HTR-8/SVneo (cell line): ENCODE measurements at places on chromosomes 6 and 20.

DNA sequence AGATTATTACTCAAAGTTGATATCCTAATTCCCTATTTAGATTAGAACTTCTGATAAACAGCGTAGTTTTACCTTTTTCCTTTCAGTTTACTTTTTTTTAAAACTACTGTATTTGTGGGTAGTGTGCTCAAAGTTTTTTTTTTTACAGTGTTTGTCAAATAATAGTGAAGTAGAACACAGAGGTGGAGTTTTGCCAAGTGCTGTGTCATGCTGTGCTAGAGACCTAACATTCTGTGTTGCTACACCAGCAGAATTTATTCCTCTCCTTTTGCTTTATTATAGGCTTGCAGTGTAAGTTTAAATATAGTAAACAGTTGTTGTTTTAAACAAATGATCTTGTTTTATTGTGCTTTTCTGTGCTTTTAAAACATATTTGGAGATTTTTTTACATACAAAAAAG lies 125.4 kb downstream of the HIVEP1 start:
- DNase-seq: no peak

DNA sequence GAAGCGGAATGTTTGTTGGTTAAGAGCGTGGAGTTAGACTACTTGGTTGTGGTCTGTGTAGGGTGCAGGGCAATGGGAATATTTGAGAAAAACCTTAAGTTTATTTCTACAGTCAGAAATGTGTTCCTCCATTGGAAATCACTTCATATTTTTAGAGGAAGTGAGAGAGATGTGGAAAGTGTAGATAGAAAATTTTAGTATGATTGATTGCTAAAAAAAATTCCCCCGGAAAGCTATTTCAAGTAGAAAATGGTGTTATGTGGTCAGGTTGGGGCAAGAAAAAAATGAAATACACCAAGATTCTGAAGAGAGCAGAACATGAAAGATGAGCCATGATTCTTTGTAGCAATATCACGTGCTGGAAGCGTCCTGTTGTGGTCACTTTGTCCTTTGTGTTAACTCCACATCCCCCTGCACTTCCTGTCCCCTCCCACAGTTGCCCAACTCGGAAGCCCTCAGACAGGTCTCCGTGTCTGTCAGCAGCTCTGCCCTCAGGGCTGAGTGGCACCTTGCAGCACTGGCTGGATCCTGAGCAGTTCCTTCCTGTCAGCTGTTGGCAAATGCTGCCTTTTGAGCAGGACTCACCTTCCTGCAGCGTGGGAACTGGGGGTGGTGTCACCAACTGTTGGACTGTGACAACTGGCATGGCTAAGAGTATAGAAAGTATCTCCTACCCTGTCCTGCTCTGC lies 137.5 kb upstream of the SLC24A3 start:
- no peak for DNase-seq

GRCh38 chr6:110656492-110656891 lies 158.8 kb downstream of the CDK19 start:
- no peak for DNase-seq

DNA sequence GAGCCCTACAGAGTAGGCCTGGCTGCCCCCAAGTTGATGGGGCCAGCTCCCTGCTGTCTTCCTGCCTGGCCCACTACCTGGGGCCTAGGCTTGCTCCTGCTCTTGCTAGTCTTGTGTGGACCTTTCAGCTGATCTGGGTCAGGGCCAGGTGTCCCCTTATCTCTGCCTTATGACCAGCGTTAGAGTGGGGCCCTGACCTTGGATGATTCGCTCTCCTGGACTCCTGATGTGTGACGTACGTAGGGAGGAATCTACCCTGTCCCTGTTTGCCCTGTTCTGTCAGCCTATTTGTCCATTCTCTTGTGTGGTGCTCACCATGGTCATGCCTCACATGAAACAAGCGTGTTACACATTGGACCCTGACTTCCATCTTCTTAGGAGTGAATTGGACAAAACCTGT lies 571.8 kb downstream of the QKI start:
- DNase-seq: peak; percentile 54

GRCh38 chr6:116369964-116370759 lies 585 bp upstream of the DSE start:
- no peak for DNase-seq

DNA sequence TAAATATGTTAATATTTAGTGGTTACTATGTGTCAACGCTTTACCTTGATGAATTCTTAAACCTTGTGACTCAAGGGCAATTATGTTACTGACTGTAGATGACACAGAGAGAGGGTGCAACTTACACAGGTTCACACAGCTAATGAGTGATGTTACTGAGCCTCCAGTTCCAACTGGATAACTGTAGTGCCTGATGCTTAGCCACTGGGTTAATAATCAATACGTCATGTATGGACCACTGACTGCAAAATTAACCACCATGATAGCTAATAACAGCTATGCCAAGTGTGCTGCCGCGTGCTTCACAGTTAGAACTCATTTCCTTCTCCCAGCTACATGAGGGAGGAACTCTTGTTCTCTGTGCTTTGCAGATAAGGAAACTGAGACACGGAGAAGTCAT lies 45.4 kb downstream of the SIRPA start:
- DNase-seq: no peak

GRCh38 chr20:36825385-36826104 lies 50.4 kb upstream of the TLDC2 start:
- DNase-seq: no peak

DNA sequence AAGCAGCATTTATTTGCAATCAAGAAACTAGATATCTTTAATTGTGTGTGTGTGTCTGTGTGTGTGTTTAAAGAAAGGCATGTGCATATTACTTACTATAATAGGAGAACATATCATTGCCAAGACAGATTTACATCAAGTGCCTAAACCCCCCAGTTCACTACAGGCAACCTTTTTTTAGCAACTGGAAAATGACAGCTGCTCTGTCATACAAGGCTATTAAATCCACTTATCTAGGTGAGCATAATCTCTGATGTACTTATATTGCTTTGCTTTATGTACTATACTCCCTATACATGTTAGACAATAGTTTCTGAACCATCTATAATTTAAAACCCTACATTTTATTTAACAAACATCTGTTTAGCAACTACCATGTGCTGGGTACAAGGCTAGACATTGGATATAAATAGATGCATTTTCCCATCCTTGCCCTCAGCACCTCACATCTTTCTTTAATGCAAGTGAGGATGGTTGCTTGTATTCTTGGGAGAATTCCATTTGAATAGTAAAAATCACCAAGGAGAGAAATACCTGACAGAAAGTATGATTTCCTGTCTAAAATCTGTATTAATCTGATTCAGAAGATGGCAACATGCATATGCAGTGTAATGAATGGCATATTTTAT lies 398.3 kb downstream of the LAMA2 start:
- DNase-seq: no peak

DNA sequence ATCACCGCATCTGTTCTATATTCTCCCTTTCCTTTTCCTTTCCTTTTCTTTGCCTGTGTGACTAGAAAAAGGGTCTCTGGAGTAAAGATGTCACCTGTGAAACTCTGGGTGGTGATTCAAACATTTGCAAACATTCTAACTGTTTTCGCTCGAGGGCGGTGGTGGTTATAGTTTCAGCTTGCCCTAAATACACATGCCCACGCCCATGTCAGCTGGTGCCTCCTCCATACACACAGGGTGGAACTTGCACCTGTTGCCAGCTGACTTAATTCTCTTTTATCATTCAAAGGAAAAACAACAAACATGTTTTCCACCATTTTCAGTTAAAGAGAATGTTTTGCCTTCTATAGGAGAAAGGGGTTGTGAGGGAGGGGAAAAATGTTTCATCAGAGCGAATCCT lies 381.9 kb upstream of the ARID1B start:
- DNase-seq: no peak

GRCh38 chr6:133404151-133404550 lies 163.0 kb downstream of the EYA4 start:
- DNase-seq: no peak

DNA sequence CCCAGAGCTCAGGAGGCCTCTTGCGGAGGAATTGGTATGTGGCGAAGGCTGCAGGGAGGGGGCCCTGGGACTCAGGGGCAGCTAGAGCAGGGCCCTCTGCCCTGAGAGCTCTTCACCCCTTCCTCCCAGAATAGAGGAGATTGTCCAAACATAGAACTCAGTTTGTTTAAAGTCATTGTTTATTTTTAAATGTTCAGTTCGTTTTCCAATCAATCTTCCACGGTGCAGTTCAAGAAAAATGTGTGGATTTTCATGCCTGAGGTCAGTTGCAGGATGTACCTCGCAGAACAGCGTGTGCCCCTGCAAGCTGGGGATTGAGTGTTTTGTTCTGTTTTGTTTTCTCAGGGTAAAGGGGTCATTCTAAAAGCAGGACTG lies 37.2 kb downstream of the MGME1 start:
- no peak for DNase-seq

DNA sequence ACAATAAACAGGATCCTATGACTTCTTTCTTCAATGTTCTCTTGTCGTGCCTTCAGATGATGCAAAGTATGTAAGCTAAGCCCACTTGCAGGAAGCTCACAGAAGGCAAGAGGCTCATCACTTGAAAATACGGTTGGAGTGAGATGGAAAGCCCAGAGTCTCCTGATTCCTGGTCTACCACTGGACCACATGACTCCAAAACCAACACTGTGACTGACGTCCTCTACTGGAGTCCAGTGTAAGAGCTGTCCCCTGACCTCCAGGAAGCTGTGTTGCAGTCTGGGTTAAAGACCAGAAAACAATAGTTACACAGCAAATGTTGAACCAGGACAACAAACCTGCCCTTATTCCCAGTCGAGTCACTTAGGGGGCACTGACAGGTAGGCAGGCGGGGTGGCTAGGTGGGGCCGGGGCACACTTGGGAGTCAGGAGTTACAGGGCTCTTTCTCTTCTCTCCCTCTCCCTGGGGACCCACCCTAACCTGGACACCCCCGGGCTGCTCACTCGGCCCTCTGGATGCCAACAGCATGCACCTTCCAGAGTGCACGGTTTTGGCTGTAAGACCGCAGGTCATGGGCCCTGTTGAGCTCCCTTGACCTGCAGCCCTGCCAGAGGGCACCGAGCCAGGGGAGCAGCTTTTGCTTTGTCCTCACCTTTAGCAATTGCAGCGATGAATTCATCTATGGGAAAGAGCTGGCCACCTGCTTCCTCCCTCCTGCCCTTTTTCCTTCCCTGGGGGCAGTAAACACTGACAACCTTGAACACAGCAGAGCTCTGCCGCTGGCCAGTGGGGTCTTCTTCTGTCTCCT lies 7.4 kb downstream of the PCK1 start:
- DNase-seq: no peak

DNA sequence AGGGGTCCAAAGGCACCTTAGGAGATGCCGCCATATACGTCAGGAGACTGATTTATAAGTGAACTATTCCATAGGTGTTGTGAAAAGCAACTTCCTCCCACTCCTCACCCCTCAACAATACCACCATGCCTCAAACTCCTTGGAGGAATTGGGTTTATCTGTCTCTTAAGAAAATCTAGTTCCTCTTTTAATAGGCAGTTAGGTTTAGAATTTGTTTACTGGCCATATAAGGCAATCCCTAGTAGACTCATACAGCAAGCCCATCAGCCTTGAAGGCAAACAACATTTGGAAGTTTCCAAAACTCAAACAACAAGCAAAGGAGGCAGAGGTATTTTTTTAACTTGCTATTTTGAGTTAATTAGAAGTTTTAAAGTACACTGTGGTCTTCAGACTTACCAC lies 66.1 kb downstream of the PRND start:
- no peak for DNase-seq

DNA sequence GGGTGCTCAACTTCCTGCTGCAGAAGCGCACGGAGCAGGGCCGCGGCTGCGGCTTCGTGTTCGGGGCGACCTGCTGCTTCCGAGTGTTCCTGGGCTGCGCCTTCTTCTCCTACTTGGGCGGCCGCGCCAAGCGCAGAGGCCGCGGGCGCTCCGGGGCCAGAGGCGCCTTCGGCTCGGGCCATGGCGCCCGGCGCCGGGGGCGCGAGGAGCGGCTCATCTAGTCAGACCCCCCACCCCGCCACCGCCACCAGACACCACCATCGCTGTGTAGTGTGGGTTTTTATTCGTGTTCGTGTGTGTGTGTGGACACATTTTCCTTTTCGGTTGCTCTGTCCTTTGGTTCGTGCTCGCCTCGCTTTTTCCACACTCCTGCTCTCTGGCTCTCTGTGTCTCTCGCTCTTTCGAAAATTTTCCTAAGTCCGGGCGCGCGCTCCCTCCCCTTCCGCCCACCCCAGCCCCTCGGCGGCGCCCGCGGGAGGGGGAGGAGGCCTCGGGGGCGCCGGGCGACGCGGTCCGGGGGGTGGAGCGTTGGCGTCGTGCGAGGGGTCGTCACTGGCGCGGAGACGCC lies 38.1 kb downstream of the GNAS start:
- peak; percentile 92 for DNase-seq

DNA sequence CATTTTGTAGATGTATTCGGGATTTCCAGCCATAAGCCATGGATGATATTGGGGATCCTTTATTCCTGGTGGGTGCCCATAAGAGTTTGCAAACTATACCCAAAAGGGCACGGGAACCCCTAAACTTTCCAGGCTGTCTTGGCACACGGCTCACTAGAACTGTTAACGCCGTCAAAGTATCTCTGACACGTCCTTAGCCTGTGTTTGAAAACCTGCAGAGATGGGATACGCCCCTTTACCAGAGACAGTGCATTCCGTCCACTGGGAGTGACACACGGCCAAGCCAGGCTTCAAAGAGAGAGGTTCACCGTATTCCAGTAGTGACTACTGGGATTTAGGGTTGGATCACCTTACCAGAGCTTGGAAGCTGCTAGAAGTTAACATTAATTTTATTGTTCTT lies 95.0 kb downstream of the THBS2 start:
- DNase-seq: no peak

- no peak for DNase-seq
These were observed 112.8 kb upstream of the ARMC2 start for GRCh38 chr6:108735310-108736001.

DNA sequence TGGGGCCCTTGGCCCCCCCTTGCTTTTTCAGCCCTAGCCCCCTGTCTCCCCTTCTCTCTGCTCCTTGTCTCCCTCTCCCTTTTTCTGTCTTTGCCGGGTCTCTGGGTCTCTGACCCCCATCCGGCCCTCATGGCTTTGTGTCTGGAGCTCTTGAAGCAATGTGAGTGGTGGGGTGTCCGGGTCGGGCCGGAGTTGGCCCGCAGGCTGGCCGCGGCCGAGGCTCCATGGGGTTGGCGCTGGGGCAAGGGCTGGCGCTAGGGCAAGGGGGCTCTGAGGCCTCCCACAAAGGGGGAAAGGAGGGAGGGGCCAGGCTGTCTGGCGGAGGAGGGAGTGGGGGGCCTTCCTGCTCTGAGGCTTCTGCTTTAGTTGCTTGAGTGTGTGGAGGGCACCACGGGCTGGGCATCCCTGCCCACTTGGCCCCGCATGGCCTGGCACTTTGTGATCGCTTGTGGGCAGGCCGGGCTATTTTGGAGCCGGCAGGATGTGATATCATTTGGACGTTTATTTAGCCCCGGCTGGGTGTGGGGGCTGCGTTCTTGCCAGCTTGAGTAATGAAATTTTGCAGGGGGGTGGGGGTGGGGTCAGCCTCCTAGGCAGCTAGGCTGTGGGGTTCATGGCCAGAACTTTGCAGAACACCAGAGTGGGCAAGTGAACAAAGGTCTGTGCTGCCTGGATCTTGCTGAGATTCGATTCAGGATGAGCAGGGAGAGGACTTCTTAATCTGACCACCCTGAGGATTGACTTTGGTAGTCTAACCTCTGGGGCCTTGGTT lies 78.7 kb upstream of the MYL9 start:
- no peak for DNase-seq

DNA sequence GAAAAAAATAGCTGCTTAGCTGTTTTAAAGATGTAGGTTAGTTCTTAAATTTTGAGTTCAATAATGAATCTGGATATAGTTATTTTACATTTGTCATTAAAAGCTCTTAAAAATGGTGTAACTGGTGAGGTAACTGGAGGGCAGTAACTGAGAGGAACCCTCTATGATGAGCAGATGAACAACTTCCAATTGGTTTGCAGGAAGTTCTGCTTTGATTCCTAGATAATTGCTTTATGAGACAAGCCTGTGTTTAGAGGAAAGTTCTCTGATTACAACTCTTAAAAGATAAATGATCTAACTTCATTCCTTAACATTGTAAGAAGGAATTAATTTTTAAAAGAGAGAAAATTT lies 8.5 kb downstream of the MYLIP start:
- DNase-seq: no peak
